Memory B cell (primary cell): ENCODE measurements at places on chromosomes 5 and 9.
A peak's percentile ranks its signal among the peaks of the same experiment; 100 is the strongest.

GRCh38 chr5:68303754-68304420, 88.3 kb downstream of the PIK3R1 start:
- DNase-seq, result no peak

DNA sequence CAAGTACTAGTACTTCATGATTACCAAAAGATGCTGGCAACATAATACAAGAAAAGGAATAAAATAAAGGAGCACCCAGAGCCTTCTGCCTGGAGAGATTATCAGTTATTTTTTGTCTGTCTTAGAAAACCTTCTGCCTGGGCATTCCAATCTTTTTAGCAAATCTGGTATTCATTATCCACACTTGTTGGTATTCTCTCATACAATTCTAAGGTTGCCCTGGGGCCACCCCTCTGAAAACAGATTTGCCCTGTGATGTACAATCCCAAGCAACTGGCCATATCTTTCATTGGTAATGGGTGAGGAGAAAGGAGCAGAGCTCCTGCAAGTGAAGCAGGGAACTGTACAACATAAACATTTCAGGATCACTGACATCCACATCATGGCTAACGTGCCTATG, 47.8 kb downstream of the WDR41 start:
- no peak for DNase-seq

- no peak for DNase-seq
Observed at GRCh38 chr5:160626322-160626721, 204.7 kb downstream of the PTTG1 start.

DNA sequence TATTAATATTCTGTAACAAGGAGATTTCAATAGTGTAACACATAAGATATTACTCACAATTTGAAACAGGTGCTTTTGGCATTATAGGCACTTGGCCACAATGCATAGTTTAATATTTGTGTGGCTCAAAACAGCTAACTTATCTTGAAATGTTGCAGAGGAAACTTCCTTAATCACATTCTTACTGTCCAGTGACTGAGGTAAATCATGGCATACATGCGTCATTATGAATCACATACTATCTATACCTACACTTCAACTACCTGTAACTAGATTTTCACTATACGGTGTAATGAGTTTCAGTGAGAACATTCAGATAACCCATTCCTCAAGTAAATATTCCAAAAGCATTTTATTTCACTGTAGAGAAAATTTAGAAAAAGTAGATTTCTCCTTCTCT, 218.8 kb downstream of the PDE4D start:
- no peak for DNase-seq

DNA sequence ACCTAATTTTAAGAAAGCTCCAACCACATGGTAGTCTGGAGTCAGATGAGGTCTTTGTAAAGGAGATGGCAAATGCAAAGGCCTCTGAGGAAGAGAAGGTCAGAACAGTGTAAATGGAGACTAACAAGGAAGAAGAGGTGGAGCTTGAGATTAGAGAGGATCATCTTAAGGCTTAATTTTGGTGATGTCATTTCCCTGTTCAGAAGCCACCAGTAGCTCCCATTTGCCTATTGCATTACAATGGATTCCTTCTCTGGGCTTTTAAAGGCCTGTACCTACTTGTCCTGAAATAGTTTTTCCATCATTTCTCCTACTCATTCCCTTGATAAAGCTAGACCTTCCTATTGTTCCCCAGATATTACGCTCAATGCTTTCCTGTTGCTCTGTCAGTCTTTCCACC, 16.1 kb downstream of the PCSK5 start:
- DNase-seq, result no peak

GRCh38 chr5:168817591-168817990, 238.4 kb upstream of the PANK3 start:
- no peak for DNase-seq

- no peak for DNase-seq
Observed at GRCh38 chr9:136186386-136186785, 18.5 kb downstream of the LHX3 start.

DNA sequence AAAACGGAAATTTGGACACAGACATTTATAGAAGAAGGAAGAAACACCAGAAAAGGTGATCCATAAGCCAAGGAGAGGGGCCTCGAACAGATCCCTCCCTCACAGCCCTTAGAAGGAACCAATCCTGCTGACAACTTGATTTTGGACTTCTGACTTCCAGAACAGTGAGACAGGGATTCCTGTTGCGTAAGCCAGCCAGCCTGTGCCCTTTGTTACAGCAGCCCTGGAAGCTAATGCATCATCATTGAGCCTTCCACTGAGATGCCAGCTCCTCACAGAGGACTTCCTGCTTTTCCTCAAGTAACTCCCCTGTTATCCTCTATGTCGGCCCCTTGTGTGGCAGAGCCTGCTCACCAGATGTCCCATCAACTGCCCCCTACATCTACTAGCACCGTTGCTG, 94.1 kb downstream of the JMY start:
- no peak for DNase-seq

DNA sequence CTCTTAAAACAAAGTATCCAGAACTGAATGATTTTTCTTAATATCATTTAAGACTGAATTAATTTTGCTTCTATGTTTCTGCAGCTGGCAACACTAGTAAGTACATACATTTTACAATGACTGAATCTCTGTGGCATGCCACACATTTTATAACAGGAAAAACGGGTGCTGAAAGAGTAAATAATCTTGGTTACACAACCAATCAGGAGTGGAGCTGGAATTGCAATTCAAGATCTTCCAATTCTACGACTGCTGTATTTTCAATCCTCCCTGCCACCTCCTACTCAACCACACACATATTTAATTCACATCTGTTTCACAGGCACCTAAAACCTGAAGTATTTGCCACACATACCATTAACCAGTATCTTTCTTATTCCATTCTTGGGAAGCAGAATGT, 52.7 kb upstream of the NR5A1 start:
- DNase-seq, result no peak

GRCh38 chr5:34811706-34812105, 27.3 kb upstream of the TTC23L start:
- no peak for DNase-seq

- DNase-seq, result no peak
Observed at GRCh38 chr5:19498852-19499251, 489.1 kb downstream of the CDH18 start.

- DNase-seq, result no peak
Observed at GRCh38 chr5:94796586-94796985, 178.1 kb downstream of the SLF1 start.

GRCh38 chr5:50759526-50760270, 93.3 kb downstream of the PARP8 start:
- no peak for DNase-seq

GRCh38 chr9:92617195-92617813, 52.6 kb downstream of the IPPK start:
- no peak for DNase-seq

DNA sequence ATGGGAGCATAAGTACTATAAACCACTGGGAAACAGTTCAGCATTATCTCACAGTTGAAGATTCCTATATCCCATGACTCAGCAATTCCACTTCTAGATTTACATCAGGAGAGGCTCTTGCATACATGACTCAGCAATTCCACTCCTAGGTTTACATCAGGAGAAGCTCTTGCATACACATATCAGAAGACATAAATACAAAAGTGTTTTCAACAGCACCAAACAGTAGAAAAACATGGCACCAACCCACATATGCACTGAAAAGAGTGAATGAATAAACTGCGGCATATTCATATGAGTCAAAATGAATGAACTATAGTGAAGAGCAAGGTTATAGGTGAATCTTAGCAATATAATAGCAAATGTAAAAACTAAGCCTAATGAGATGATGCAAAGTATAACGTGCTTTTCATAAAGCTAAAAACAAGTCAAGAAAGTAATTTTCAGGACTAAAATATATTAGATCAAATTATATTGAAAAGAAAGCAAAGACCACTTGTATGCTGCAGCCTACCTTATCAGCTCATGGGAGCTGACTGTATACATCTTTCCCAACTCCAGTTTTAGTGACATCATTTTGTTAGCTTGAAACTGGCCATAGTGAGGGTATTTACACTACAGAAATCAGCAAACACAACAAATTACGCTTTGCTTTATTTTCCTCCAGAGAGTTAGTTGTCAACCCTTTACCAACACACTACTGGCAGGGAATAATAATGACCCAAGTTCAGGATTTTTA, 95.8 kb downstream of the ANKRD18B start:
- no peak for DNase-seq

GRCh38 chr9:116987721-116988485, 300.8 kb downstream of the TRIM32 start:
- DNase-seq, result no peak

DNA sequence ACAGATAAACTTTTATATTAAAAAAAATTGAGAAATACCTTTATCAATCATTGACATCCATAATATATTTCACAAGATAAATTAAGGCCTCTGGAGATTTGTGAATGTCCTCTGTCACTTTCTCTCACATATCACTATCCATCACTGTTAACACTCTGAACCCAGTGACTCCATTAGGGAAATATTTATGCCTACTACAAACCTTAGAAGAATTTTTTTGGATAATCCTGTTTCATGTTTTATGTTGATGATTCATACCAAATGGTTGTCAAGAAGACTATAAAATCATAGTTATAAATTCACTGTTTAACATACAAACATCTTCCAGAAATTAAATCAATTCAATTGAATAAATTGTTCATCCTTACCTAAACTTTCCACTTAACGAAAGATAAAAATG, 357.6 kb upstream of the CDH10 start:
- no peak for DNase-seq

- DNase-seq, result no peak
Observed at GRCh38 chr5:40154194-40154593, 525.5 kb upstream of the PTGER4 start.

- no peak for DNase-seq
Observed at GRCh38 chr5:14977058-14977685, 105.6 kb upstream of the ANKH start.

- no peak for DNase-seq
Observed at GRCh38 chr5:175741556-175741955, 83.7 kb downstream of the HRH2 start.

- DNase-seq, result no peak
Observed at GRCh38 chr5:129962506-129962905, 58.2 kb downstream of the CHSY3 start.

- no peak for DNase-seq
Observed at GRCh38 chr5:109468288-109468676, 58.5 kb upstream of the PJA2 start.

GRCh38 chr5:6819521-6819920, 106.3 kb downstream of the TENT4A start:
- DNase-seq, result no peak

- no peak for DNase-seq
Observed at GRCh38 chr5:13993926-13994325, 49.4 kb upstream of the DNAH5 start.

GRCh38 chr5:159410480-159410879, 80.2 kb upstream of the IL12B start:
- DNase-seq, result no peak

GRCh38 chr5:156121234-156121633, 205.7 kb upstream of the SGCD start:
- no peak for DNase-seq

DNA sequence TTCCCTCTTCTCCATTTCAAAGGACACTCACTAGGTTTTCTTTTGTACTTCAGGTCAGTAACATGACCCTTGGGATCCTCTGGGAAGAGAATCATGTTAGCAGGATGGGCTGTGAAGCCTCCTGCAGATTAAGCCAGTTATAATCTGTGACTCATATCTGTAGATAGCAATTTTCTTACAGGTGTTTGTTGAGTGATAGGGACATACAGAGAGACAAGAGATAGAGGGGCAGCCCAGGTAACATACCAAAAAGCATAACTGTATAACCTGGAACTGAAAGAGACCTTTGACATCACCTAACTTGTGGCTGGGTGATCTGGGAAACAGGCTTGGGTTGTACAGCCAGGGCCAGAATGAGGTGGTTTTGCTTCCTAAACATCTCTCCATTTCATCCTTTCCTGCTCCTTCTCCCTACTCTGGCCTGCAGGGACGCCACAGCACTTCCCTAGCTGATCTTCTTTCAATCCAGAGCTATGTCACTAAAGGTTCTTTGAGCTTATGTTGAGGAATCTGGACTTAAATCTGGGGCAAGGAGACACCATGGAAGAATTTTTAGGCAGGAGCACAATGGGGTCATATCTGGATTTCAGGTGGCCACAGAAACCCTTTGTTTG, 21.0 kb upstream of the PPARGC1B start:
- DNase-seq, result no peak

- no peak for DNase-seq
Observed at GRCh38 chr9:125785248-125785751, 38.1 kb downstream of the PBX3 start.

- DNase-seq, result no peak
Observed at GRCh38 chr9:18632632-18633403, 158.9 kb downstream of the ADAMTSL1 start.

- no peak for DNase-seq
Observed at GRCh38 chr5:56142233-56142613, 90.9 kb downstream of the ANKRD55 start.

GRCh38 chr5:108255468-108255867, 126.4 kb downstream of the FBXL17 start:
- no peak for DNase-seq

GRCh38 chr5:151651997-151652645, 34.6 kb downstream of the SPARC start:
- DNase-seq, result peak; percentile 56

DNA sequence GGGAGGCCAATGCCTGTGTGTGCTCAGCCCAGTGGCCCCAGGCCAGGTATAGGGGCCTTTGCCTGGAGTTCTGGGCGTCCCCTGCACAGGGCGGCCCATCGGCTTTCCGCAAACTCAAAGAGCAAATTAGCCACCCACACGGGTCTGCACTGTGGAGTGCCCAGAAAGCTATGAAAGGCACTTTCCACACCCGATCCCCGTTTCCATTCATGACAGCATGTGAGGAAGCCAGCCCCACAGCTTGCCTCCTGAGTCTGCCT, 5.2 kb downstream of the DBH start:
- no peak for DNase-seq

DNA sequence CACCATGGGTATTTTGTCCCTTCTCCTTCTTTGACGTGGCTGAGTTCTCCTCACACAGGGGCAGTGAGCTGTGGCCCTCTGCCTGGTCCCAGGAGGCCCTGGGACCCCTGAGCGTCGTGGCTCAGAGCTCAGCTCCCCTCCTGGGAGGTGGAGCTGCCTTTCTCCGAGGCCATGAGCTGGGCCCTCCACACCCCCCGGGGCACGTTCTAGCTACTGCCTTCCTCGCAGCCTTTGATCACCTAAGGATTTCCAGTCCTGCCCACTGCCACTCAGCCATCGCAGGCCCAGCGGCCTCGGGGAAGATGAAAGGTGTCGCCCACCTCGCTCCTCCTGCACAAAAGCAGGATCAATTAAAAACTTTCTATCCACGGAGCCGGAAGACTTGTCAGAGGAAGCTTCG, 94.8 kb upstream of the RAPGEF1 start:
- DNase-seq, result no peak

GRCh38 chr9:115022760-115023434, 92.5 kb upstream of the TNFSF8 start:
- DNase-seq, result no peak

GRCh38 chr5:5217371-5217770, 77.2 kb downstream of the ADAMTS16 start:
- no peak for DNase-seq

- DNase-seq, result no peak
Observed at GRCh38 chr5:6502421-6502820, 53.8 kb downstream of the UBE2QL1 start.

GRCh38 chr5:89929173-89929572, 480.4 kb downstream of the CETN3 start:
- no peak for DNase-seq
